ENCODE measurements at places on chromosomes 4 and X.

- no peak for DNase-seq
Observed at GRCh38 chrX:143461606-143462005, 55.7 kb downstream of the SPANXN3 start.

- DNase-seq = no peak
Observed at GRCh38 chrX:142089193-142089592, 115.9 kb downstream of the MAGEC2 start.

- no peak for DNase-seq
Observed at GRCh38 chr4:41535911-41536371, 2.0 kb upstream of the LIMCH1 start.

GRCh38 chr4:11813951-11814446 is 385.3 kb upstream of the HS3ST1 start:
- no peak for DNase-seq

DNA sequence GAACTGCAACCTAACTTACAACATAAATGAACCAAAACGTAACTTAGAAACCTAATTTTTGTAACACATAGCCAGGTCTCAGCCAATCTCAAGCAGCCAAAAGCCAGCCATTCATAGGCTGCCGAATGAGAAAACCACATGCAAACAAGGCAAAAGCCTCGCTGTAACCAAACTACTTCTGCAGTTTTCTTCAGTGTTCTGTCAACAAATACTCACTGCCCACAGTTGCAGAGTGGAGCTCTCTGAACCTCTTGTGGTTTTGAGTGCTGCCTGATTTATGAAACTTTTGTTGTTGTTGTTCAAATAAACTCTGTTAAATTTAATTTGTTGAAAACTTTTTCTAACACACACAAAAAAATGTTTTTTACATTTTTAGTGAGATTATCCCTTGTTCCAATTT is 251.2 kb downstream of the PAPSS1 start:
- no peak for DNase-seq

DNA sequence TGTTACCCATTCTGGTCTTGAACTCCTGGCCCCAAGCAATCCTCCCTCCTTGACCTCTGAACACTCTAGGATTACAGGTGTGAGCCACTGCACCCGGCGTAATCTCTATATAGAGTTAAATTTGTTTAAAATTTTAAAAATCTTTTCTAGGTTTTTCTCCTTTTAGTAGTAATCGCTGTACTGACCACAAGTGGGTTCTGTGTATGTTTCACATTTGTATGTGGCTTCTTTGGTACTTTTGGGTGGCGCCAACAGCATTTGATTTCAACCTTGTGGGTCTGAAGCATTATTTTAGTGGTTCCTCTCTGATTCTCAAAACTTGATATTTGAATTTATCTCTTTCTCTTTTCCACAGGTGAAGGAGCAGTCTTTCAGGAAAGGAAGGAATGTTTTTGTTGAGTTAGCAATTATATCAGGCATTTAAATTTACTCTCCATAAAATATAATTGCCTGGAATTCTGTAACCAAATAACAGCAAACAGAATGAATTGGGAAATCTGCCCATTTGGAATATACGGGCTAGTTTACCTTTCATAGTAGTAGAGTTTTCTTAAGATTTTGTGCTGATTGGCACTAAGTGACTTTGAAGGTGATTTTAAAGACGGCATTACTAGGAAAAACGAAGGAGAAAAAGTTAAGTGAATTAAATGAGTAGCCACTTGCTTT is 29.5 kb downstream of the ARHGAP10 start:
- no peak for DNase-seq

DNA sequence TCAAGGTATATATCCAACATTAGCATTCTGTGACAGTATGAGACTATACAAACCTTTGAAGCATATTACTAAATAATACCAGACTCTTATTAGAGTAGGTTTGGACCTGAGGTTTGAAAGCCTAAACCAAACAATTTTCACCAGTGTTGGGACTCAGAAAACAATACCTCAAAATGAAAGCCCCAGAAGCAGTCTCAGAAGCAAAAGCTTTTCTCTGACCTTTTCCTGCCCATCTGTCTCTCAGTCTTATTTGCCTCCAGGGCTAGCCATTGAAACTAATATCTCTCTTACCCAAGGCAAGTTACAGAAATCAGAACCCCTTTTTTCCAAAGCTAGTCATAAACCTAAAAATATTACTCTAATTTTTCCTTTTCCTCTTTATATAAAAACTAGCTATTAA is 163.3 kb downstream of the PTCHD1 start:
- no peak for DNase-seq

GRCh38 chr4:153592064-153592463 is 92.0 kb upstream of the TLR2 start:
- no peak for DNase-seq

- no peak for DNase-seq
Observed at GRCh38 chr4:100060765-100061416, 110.8 kb upstream of the H2AZ1 start.

DNA sequence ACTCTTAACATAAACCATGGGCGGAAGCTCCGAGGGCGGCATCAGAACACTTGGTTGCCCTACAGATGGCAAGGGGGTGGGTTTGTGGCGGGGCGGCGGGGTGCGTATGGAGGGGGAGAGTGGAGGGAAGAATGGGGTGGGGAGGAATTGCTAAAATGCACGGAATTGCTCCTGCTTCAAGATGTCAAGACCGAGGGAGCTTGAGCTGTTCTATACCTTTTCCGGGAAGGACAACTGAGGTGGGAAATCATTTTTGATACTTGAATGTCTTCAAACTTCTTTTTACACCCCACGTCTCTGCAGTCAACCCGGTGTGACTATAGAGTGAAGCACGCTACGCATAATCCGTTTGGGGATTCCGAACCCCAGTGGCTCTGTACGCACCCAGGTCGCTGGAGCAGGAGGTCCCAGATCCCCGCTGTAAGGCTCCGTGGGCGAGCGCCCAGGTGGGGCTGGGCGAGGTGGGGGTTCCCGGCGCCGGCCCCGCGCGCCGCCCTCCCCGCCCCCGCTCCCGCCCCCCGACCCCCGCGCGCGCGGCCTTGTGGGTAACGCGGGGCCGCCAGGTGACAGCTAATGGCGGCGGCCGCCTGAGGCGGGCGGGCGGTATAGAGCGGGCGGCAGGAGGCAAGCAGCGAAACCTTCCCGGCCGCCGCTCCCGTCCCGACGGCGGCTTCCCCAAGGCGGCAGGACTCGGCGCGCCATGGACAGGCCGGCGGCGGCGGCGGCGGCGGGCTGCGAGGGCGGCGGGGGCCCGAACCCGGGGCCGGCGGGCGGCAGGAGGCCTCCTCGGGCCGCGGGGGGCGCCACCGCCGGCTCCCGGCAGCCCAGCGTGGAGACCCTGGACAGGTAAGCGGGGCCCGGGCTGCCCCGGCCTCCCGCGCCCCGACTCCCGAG is at the start of gene MTMR1:
TSS of gene MTMR1 (plus strand) at position 566 of the 894 bp plus-strand sequence. CDS start at position 701, 135 bp downstream.
- DNase-seq = no peak

DNA sequence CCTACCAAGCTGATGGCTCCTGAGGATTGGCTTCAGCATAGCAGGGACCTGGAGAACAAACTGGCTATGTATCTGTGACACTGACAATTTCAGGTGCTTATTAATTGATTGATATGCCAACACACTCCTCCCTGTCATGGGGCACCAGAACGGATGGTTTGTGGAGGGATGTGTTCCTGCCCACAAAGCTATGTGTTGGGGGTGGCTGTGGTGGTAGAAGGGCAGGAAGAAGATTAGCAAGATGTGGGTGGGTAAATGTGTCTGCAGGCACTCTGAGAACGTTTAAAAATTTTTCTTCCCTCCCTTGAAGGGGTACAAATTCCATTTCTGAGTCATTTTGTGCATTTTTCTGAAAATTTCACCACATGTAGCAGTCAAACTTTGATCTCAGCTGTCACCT is 55.0 kb upstream of the SCML1 start:
- DNase-seq = no peak

DNA sequence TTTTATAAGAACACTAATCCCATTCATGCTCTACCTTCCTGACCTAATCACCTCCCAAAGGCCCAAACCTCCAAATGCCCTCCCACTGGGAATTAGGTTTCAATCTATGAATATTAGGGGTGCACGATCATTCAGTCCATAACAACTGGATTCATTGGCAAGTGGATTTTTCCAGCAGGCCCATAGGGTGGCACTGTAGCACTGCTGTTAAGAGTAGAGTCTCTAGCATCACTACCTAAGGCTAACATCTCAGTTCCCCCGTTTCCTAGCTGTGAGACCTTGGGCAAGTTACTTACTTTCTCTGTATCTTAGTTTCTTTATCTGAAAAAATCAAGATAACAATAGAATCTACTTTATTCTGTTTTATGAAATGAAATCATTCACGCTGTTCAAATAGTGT is 315.8 kb downstream of the STIM2 start:
- peak; percentile 2 for DNase-seq

DNA sequence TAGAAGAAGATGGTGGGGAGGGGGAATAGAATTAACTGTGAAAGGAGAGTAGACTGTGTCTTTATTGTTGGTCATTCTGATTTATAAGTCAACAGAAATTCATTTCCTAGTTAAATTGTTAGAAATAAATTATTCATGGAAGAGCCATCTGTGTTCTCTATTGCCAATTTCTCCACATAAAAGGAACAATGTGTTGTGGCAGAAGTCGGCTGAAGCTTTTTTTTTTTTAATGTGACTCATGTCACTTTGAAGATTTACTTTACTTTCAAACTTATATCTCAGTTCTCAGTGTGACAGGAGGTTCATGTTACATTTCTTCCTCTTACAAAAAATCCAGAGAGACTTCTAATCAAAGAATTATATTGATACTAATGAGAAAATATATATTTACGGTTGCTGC is 60.5 kb downstream of the CPE start:
- no peak for DNase-seq

DNA sequence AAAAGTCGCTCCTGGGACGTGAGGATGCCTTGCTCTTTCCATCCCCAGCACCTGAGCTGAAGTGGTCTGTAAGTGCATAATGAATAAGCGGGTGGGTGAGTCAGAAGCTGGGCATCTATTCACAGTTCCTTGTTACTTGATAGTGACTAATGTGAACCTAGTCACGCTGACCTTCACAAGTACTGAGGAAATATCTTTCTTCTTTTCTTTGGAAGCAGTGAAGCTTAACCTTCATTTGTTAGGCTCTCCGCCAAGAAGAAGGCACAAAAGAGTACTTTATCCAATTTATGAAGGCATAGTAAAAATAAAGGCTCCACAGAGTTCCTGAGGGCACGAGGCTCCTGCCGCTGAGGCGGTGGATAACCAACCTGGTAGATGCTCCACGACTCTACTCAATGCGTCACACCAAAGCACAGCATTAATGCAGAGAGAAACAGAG is 475.7 kb upstream of the SLIT2 start:
- DNase-seq = no peak

- peak; percentile 77 for DNase-seq
Observed at GRCh38 chrX:20362268-20363267, 95.9 kb upstream of the RPS6KA3 start.

DNA sequence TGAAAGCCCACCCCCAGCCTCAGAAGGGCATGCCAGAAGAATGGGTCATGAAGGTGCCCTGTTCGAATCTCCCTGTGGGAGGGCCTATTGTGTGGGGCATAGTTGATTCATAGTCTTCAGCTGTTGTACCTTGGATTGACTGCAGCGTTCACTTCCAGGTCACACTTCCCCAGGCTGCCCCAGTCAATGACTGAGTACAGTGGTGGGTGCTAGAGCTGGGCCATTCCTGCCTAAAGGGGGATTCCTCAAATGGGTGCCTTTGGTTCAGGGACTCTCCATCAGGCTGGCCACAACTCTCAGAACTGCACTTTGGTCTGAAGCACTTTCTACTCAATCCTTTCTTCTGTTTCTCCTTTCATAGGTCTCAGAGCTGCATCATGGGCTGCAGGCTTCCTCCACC is 35.0 kb upstream of the RASGEF1B start:
- peak; percentile 85 for DNase-seq

- DNase-seq = no peak
Observed at GRCh38 chr4:56050625-56051024, 101.9 kb downstream of the CEP135 start.

- no peak for DNase-seq
Observed at GRCh38 chrX:38941675-38942074, 140.4 kb downstream of the MID1IP1 start.

GRCh38 chrX:3161681-3162080 is 120.4 kb downstream of the ARSF start:
- peak; percentile 60 for DNase-seq

DNA sequence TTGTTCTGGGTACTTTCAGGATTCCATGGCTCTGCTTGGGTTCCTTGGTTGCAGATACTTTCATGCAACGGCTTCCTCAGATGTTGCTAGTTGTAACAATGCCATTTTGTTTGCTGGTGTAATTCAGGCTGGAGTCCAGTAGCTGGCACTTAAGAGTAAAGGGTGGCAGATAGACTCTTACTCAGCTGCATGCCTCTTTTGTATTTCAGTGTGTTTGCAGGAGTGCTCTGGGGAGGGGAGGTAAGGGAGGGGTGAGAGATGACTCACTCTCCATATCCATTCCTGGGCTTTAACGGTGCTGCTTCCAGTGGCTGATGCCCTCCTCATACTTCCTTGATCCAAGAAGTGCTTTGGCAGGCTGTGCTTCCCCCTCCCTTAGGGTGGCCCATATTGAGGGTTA is 155.2 kb downstream of the ZNF330 start:
- no peak for DNase-seq

DNA sequence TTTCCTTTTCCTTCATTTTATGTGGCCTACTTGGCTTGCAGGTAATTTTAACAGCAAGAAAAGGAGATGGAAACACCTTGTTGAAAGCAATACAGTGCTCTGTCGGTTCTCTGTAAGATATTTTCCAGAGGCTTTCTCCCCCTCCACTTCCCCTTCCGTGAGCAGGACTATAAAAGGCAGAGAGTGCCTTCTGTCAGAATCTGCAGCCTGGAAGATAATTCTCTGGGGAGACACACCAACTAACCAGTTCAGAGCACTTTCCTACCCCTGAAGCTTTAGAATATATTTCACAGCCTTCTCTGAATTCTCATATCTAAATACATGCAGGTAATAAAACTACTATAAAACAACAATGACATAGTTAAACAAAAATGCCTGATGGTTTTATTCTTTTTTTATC is 141.1 kb downstream of the IDS start:
- DNase-seq = no peak

GRCh38 chrX:40415675-40416074 is 165.1 kb upstream of the ATP6AP2 start:
- no peak for DNase-seq

- DNase-seq = no peak
Observed at GRCh38 chr4:76579596-76580375, 144.8 kb downstream of the SHROOM3 start.

DNA sequence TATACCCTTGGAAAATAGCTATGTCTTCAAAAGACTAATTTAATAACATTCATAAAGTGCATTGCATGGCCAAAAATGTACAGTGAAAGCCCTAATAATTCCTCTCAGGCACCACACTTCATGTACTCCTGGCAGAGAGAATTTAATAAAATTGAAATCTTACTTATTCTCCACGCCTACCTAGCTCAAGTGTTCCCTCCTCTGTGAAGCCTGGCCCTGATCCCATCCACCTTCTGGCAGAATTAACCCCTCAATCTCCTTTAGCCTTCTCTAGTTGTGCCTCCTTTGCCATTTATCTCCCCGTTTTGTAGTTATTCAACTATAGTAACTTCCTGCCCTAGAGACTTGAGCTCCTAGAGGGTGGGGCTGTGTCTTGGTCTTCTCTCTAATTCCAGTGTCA is 26.7 kb downstream of the ACE2 start:
- DNase-seq = no peak

- no peak for DNase-seq
Observed at GRCh38 chr4:166827167-166827566, 407.1 kb downstream of the SPOCK3 start.
